MCF 10A (cell line): ENCODE measurements at places on chromosomes 11 and 22. TPM values are rescaled to one million over a fixed set of nuclear protein-coding genes. Genes with fewer than 3 reads are reported as not detected.

Gene FOXR1
- not detected in 2 replicates for total RNA-seq

Gene SH3BP1
- total RNA-seq = 1.5 and 1.9 TPM in 2 replicates

Gene KRTAP5-2
- not detected in 2 replicates for total RNA-seq

Gene TRMT112
- total RNA-seq = 284 and 354 TPM in 2 replicates

Gene LRRC32
- total RNA-seq = not detected in 2 replicates

Gene APOBEC3B
- 1.0 and 1.1 TPM in 2 replicates for total RNA-seq

Gene CYTH4
- 0.22 TPM in 1 of 2 replicates, not detected in the other for total RNA-seq

- peak overlapping the region; percentile 92 for H3K27ac ChIP-seq
- H3K4me1 ChIP-seq = peaks cover 39% of the 10 kb centered on the region
- no peak overlapping the region for H3K4me3 ChIP-seq
- no peak for DNase-seq
These were observed 539.3 kb downstream of the SOX6 start for GRCh38 chr11:15817001-15817400.

- H3K4me1 ChIP-seq = peaks cover 23% of the 10 kb centered on the region
- no peaks in the 10 kb centered on the region for H3K27me3 ChIP-seq
- no peak overlapping the region for H3K27ac ChIP-seq
These were observed 68.6 kb downstream of the RAB38 start for GRCh38 chr11:88106666-88107065.

DNA sequence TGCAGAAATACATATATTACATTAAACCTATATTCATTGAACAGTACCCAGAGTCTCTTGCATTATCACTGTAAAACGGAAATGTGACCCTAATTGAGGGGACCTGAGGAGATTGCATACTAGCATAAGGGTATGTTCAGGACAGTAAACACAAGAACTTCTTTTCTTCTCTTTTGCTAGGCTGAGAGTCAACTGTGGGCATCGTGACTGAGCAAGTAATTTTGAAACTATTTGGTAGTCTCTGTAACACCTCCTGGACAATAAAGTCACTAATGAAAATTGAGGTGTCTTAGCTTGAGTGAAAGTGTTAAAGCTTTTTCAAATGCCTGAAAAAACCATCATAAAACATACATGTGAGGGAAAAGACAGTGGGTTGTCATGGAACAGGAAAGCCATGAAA, 90.9 kb downstream of the PDHX start:
- peaks cover 20% of the 10 kb centered on the region for H3K4me1 ChIP-seq
- no peak for DNase-seq
- no peaks in the 10 kb centered on the region for H3K27me3 ChIP-seq
- H3K4me3 ChIP-seq = no peak overlapping the region
- peaks cover 7% of the 10 kb centered on the region for H3K36me3 ChIP-seq
- H3K27ac ChIP-seq = no peak overlapping the region

DNA sequence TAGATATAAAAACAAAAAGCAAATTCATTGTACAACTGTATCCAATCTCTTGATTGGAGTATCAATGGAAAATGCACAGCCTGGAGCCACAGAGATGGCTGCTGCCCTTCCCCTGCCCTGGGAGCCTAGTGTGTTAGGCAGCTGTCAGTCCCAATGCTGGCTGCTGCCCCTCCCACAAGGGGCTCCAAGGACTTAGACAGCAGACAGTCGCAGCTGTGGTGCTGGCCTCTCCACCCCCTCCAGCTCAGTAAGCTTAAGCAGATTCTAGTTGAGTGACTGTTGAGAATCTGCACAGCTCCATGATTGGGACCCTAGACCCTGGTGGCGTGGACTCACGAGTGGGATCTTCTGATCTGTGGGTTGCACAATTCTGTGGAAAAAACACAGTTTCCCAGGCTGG, 1511.2 kb downstream of the FAM181B start:
- H3K4me3 ChIP-seq = no peak overlapping the region
- H3K27me3 ChIP-seq = no peaks in the 10 kb centered on the region
- no peak overlapping the region for H3K27ac ChIP-seq
- H3K36me3 ChIP-seq = no peaks in the 10 kb centered on the region
- peaks cover 6% of the 10 kb centered on the region for H3K4me1 ChIP-seq
- DNase-seq = no peak

- peaks cover 4% of the 10 kb centered on the region for H3K36me3 ChIP-seq
- H3K27me3 ChIP-seq = no peaks in the 10 kb centered on the region
- H3K4me1 ChIP-seq = no peaks in the 10 kb centered on the region
- H3K27ac ChIP-seq = no peak overlapping the region
These were observed 26.6 kb downstream of the EMID1 start for GRCh38 chr22:29231971-29232959.

DNA sequence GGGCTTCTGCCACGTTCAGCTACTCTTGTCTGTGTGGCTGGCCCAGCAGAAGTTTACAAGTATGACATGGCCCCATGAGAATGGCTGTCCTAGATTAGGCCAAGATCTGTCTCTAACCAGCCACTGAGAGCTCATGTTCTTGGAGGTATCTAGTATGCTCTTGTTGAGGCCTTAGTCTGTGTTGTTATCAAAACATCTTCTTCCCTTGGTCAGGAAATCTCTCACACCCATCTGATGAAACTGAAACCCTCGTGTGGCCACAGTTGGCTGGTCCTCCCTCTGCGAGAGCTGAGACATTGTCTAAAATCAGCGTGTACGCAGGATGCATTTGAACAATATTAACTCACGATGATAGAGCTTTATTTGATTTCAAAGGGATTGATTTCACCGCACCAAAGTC, 109.0 kb upstream of the NNMT start:
- H3K27me3 ChIP-seq = no peaks in the 10 kb centered on the region
- peaks cover 43% of the 10 kb centered on the region for H3K4me1 ChIP-seq
- peaks cover 100% of the 10 kb centered on the region for H3K36me3 ChIP-seq
- H3K4me3 ChIP-seq = no peak overlapping the region

DNA sequence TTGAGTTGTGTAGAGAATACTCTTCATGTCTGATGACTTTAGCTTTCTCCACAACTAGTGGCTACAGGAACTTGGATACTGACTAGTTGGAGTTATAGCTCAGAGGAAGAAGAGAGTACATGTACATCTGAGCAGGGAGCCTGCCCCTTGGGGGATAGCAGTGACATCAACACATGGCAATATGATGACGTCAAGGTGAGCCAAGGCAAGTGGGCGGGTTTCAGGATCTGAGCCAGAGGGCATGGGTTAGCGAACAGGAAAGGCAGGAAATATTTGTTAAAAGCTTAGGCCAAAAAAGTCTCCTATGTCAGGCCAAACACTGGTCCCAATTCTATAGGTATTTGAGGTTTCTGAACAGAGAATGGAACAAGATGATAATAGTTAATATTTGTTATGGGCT, 42.0 kb upstream of the HORMAD2 start:
- H3K4me1 ChIP-seq = peaks cover 11% of the 10 kb centered on the region
- H3K36me3 ChIP-seq = no peaks in the 10 kb centered on the region
- no peak overlapping the region for H3K4me3 ChIP-seq
- H3K27me3 ChIP-seq = no peaks in the 10 kb centered on the region
- H3K27ac ChIP-seq = no peak overlapping the region

- peaks cover 4% of the 10 kb centered on the region for H3K36me3 ChIP-seq
- no peak for DNase-seq
- no peak overlapping the region for H3K27ac ChIP-seq
- no peak overlapping the region for H3K4me3 ChIP-seq
- H3K4me1 ChIP-seq = peaks cover 5% of the 10 kb centered on the region
These were observed 49.2 kb upstream of the KCNQ1OT1 start for GRCh38 chr11:2748814-2749554.

DNA sequence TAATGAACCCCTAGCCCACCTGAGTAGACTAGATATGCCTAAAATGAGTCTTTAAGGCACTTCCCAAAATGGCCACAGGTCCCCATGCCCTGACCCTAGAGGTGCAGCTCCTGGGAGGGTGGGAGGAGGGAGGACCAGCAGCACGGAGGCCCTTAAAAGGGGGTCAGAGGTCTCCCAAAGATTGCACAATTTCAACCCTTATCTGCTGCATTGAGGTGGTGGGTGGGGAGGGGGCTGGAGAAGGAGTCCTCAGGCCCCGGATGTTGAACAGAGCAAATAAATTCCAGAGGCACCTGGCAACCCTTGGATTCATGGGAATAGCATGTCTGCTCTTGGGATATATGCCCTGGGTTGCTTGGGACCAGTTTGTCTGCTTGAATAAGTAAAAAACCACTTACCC, 57.6 kb downstream of the NAV2 start:
- no peaks in the 10 kb centered on the region for H3K27me3 ChIP-seq
- H3K4me1 ChIP-seq = peaks cover 9% of the 10 kb centered on the region
- no peaks in the 10 kb centered on the region for H3K36me3 ChIP-seq
- H3K4me3 ChIP-seq = no peak overlapping the region

DNA sequence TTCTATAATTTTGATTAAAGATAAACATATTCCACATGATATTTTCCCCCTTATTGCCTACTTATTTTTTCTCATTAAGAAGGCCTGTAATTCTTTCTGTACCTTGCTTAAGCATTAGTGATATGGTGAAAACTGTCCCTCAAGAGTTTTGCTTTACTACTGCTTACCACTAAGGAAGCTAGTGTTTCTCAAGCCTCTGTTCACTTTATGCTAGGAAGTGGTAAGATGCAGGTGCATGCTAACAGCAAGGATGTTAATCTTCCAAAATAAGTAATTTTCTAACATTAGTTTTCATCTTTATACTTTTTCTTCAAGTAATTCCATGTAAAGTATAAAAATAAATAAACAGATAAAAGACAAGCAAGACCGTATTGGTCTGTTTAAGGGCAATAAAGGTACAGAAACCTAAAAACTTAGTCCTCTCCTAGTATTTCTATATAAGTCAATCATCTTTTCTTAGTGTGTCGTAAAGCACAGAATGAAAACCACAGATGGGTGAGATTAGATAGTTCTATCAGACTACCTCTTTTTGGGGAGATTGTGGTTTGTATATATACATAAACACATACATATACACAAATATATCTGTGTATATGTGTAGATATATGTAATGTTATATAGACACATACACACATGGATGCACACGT, 731.0 kb upstream of the CNTN5 start:
- no peaks in the 10 kb centered on the region for H3K4me1 ChIP-seq
- H3K4me3 ChIP-seq = no peak overlapping the region
- peaks cover 42% of the 10 kb centered on the region for H3K27me3 ChIP-seq
- no peak for DNase-seq
- no peak overlapping the region for H3K27ac ChIP-seq
- H3K36me3 ChIP-seq = no peaks in the 10 kb centered on the region

DNA sequence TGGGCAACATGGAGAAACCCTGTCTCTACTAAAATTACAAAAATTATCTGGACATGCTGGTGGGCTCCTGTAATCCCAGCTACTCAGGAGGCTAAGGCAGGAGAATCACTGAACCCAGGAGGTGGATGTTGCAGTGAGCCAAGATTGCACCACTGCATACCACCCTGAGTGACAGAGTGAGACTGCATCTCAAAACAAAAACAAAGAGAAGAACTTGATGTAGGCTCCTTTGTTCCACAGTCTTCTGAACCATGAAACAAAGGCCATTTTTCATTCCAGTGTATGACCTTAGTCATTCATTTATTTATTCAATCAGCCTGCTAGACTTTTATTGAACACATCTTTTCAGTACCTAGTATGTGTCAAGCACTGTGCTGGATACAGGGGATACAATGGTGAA, 369.6 kb downstream of the FAT3 start:
- H3K4me1 ChIP-seq = no peaks in the 10 kb centered on the region
- no peaks in the 10 kb centered on the region for H3K36me3 ChIP-seq
- H3K27me3 ChIP-seq = no peaks in the 10 kb centered on the region
- H3K27ac ChIP-seq = no peak overlapping the region

GRCh38 chr11:95147364-95147905, 57.8 kb downstream of the ENDOD1 start:
- no peaks in the 10 kb centered on the region for H3K36me3 ChIP-seq
- DNase-seq = peak; percentile 87
- no peaks in the 10 kb centered on the region for H3K27me3 ChIP-seq

DNA sequence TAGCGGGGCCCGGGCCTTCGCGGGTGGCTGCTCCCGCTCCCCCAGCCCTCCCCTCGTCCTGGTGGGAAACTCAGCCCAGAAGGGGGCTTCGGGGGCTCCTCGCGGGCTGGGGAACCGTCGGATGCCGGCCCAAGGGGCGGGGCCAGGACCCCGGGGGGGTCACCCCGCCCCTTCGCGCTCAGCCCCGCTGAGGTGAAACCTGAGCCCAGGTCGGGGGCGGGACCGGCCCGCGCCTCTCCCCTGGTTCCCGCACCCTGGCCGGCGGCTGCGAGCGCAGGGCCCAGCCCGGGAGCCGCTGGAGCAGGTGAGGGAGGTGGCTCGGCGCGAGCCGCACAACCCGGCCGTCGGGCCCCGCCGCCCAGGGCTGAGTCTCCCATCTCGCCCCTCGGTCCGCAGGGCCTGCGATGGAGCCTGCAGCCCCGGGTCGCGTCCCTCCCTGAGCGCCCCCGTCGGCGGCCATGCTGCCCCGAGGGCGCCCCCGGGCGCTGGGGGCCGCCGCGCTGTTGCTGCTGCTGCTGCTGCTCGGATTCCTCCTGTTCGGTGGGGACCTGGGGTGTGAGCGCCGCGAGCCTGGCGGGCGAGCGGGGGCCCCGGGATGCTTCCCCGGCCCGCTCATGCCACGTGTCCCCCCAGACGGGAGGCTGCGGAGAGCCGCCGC, at the start of gene LARGE2:
TSS of gene LARGE2 (plus strand) at position 232 of the 658 bp plus-strand sequence. CDS start at position 459, 227 bp downstream.
- peaks cover 9% of the 10 kb centered on the region for H3K4me1 ChIP-seq
- DNase-seq = peak; percentile 51
- no peaks in the 10 kb centered on the region for H3K27me3 ChIP-seq
- H3K36me3 ChIP-seq = peaks cover 6% of the 10 kb centered on the region
- no peak within 1 kb of the TSS for H3K27ac ChIP-seq

DNA sequence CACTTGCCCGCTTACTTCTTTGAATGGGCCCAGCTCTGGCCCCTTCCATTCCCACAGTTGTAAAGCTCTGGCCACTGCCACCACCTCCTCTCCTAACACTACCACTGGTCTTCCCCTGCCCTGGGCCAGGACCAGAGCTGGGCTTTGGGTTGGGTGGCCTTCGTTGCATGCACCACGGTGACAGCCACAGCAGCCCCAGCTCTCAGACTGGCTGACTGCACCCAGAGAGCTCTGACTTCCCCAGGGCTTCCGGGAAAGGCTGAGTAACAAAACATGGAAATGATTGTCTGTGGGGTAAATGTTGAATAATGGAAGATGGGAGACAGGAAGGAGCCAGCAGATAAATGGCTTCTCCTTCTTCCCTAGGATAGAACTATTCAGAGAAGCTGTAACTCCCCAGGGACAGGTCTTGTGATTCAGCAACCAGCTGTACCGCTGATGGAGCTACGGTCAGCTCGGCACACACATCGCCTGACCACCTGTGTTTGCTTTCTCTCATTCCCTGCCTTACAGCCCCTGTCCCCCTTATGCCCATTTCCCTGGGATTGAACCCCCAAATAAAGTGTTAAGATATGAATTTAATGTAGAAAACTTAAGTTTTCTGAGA, 27.6 kb downstream of the SCN4B start:
- DNase-seq = no peak
- no peaks in the 10 kb centered on the region for H3K36me3 ChIP-seq
- no peak overlapping the region for H3K4me3 ChIP-seq
- no peak overlapping the region for H3K27ac ChIP-seq
- H3K27me3 ChIP-seq = no peaks in the 10 kb centered on the region

- H3K36me3 ChIP-seq = no peaks in the 10 kb centered on the region
- peaks cover 21% of the 10 kb centered on the region for H3K4me1 ChIP-seq
- H3K27me3 ChIP-seq = no peaks in the 10 kb centered on the region
- DNase-seq = no peak
These were observed 53.1 kb upstream of the SHISAL1 start for GRCh38 chr22:44365832-44366231.

DNA sequence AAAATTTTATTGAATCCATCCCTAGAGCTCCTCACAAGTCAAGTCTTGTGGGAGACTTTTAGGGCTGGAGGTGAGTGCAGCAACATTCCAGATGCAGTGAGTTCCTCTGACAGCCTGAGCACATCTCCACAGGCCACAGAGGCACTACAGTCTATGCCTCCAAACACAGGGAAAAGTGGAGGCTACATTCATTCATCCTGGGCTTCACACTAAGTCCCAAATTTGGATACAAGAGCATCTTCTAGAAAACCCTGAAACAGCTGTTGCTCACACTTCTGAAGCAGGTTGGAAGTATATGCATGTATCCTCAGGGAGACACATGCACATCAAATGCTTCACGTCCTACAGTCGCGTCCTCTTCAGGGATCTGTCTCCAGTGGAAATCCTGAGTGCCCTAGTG, 1.2 kb downstream of the CD3D start:
- H3K4me3 ChIP-seq = no peak overlapping the region
- H3K27me3 ChIP-seq = peaks cover 17% of the 10 kb centered on the region
- H3K4me1 ChIP-seq = no peaks in the 10 kb centered on the region
